Adipocyte (in vitro differentiated cells): ENCODE measurements at places on chromosomes 5 and 9.

DNA sequence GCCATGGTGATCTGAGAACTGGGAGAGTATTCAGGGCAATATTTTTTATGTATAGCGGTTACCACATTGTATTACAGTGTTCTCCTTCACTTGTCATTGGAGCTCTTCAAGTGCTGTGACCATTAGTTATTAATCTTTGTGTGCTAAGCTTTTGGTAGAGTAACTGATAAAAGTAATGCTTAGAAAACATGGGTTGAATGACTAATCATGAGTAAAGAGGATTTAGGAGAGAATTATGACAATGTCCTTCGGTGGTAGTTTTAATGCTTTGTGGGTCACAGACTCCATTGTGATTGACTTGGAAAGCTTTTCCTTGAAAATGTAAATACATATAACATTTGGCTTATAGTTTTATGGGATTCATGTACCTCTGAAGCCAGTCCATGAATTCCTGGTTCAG, 21.4 kb downstream of the TGFBR1 start:
- DNase-seq = no peak

GRCh38 chr5:40780199-40780598, 18.0 kb downstream of the PRKAA1 start:
- DNase-seq = no peak

DNA sequence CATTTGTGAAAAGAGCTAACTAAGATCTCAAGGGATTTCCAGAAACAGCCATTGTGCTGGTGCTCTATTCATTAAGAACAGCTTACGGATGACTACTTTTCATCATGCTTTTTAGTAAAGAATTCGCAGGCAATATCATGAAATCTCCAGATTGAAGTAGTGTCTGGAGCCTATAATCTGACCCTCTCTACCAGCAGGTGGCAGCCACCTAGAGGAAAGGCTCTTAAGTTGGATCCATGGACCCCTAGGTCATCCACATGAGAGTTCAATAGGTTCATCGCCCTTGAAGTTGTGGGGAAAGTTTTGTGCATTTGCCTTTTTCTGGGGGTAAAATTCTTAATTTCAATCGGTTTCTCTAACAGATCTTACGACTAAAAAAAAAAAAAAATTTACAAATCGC, 82.3 kb downstream of the SLC1A3 start:
- no peak for DNase-seq

- no peak for DNase-seq
These were observed 670 bp upstream of the FBP1 start for GRCh38 chr9:94639999-94640376.

- DNase-seq = peak; percentile 34
These were observed 2.3 kb downstream of the TGFBI start for GRCh38 chr5:136030956-136031611.

- DNase-seq = no peak
These were observed 80.9 kb downstream of the ALDH7A1 start for GRCh38 chr5:126514131-126514557.
